Muscle of leg (tissue), 16 donors: ENCODE measurements at places on chromosomes 12 and 14. TPM values are rescaled to one million over a fixed set of nuclear protein-coding genes. Genes with fewer than 3 reads are reported as not detected.

Gene KRT71
- not detected for polyA plus RNA-seq

DNA sequence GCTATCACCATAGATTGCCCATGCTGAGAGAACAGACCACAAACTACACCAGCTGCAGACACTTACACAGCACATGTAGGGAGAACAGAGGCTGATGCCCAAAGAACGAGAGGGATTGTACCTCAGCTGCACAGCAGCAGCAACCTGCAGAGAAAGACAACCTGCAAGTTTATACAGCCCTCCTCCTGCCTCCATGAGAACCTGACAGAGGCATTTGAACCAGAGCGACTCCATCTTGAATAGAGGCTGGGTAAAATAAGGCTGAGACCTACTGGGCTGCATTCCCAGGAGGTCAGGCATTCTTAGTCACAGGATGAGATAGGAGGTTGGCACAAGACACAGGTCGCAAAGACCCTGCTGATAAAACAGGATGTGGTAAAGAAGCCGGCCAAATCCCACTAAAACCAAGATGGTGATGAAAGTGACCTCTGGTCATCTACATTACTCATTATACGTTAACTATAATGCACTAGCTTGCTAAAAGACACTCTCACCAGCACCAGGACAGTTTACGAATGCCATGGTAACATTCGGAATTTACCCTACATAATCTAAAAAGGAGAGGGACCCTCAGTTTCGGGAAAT, 262.4 kb upstream of the HMGA2 start:
- no peak overlapping the region for H3K27ac ChIP-seq
- DNase-seq = no peak
- H3K4me3 ChIP-seq = no peak overlapping the region
- no peaks in the 10 kb centered on the region for H3K36me3 ChIP-seq
- H3K4me1 ChIP-seq = peaks cover 7% of the 10 kb centered on the region
- no peaks in the 10 kb centered on the region for H3K27me3 ChIP-seq

DNA sequence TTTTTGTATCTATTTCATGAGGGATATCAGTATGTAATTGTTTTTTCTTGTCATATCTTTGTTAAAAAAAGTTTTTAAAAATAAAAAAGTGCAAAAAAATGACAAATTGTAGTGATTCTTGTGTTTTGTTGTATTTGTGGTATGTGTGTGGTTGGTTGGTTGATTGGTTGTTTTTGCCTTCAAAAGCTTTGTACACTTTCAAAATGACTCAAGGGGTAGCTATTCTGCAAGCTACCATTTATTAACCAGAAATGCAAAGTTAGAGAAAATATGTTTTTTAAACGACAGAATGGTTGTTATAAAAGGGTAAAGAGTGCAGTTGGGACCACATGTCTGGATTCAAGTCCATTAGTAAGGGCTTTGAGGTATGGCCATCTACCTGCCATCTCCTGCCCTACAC, 119.3 kb downstream of the SLC35F4 start:
- H3K27me3 ChIP-seq = no peaks in the 10 kb centered on the region
- H3K36me3 ChIP-seq = no peaks in the 10 kb centered on the region
- H3K27ac ChIP-seq = no peak overlapping the region
- no peak for DNase-seq

DNA sequence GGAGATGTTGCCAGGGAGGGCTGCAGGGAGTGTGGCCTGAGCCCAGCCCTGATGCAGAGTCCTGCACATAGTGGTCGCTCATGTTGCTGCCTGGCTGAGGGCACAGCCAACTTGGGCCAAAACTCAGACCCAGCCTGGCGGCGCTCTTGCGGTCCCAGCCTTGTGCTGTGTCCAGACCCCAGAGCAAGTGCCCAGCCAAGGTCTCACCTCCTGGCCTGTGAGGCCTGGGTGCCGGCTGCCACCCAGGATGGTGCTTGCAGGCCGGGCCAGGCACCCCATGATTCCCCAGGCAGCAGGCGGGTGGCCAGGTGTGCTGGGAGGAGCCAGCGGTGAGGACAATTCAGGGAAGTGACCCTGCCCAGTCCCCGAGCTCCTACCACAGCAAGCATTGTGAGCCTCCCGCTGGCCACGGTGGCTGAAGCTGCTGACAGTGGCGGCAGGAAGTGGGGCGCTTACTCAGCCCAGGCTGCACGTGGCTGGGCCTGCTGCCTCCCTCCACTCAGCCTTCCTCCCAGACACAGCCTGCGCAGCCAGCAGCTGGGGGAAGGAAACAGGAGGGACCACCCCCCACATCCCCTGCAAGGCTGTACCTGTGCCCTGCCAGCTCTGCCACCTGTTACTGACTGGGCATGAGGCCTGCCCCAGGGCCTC, 17.7 kb upstream of the PGF start:
- H3K36me3 ChIP-seq = no peaks in the 10 kb centered on the region
- H3K27me3 ChIP-seq = no peaks in the 10 kb centered on the region
- H3K4me3 ChIP-seq = no peak overlapping the region

- peak; percentile 51 for DNase-seq
- no peaks in the 10 kb centered on the region for H3K36me3 ChIP-seq
- H3K4me1 ChIP-seq = peaks cover 16% of the 10 kb centered on the region
- H3K27me3 ChIP-seq = no peaks in the 10 kb centered on the region
- H3K27ac ChIP-seq = no peak overlapping the region
Observed at GRCh38 chr12:93247313-93247991, 130.3 kb upstream of the NUDT4 start.

GRCh38 chr14:20687362-20688166, 1.0 kb upstream of the ANG start:
- no peak for DNase-seq
- no peak overlapping the region for H3K27ac ChIP-seq
- H3K4me1 ChIP-seq = peaks cover 2% of the 10 kb centered on the region

DNA sequence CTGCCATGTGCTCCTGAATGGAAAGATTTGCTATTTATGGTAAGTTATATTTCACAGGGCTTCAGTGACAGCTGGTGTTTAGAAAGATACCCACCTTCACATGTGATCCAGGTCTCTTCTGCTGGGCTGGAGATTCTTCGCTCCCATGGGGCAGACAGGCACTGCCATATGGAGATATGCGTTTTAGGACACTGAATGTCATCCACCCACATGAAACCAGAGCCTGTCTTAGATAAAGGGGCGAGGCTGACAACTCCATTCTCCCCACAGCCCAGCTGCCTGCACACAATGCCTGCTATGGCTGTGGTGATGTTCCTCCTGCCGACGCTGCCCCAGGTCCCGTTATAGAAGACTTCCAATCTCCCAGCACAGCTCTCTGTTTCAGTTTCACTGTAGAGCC, 69.4 kb downstream of the ACSM4 start:
- no peak overlapping the region for H3K27ac ChIP-seq
- H3K4me1 ChIP-seq = peaks cover 3% of the 10 kb centered on the region
- H3K4me3 ChIP-seq = no peak overlapping the region
- no peaks in the 10 kb centered on the region for H3K27me3 ChIP-seq
- peak; percentile 15 for DNase-seq
- H3K36me3 ChIP-seq = no peaks in the 10 kb centered on the region

DNA sequence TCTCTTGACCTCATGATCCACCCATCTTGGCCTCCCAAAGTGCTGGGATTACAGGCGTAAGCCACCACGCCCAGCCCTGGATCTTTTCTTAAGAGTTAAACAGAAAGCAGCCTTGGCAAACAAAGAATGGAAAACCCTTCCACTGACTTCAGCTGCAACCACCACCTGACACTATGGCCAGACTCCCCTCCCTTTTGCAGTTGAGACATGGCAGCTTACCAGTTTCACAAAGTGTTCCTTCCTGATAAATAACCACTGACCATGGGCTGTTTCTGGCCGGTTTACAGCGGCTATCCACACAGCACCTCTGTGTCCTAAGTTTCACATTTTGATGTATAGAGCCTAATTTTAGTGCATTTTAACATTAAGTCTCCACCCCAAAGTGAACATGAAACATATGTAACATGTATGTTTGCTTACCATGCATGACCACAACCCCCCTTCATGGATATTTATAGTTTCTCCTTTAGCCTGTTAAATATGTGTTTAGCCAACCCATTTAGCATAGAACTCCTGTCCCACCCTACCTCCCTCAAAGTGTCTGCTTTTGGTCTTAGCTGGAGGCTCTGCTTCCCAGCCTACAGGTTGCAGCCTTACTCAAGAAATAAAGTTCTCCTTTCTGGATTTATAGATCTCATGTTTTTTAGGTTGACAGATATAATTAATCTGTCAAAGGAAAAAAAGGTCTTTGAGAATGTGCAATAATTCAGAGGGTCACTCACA, 32.7 kb upstream of the RAB21 start:
- no peak overlapping the region for H3K27ac ChIP-seq
- DNase-seq = no peak
- H3K4me3 ChIP-seq = no peak overlapping the region
- no peaks in the 10 kb centered on the region for H3K4me1 ChIP-seq

DNA sequence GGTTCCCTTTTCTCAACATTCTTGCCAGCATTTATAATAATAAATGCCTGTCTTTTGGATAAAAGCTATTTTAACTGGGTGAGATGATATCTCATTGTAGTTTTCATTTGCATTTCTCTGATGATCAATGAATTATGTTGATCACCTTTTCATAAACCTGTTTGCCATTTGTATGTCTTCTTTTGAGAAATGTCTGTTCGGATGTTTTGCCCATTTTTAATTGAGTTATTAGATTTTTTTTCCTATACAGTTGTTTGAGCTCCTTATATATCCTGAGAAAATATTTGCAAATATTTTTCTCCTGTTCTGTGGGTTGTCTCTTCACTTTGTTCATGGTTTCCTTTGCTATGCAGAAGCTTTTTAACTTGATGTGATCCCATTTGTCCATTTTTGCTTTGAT, 8.1 kb upstream of the LIMA1 start:
- no peak overlapping the region for H3K27ac ChIP-seq
- no peaks in the 10 kb centered on the region for H3K36me3 ChIP-seq
- H3K27me3 ChIP-seq = no peaks in the 10 kb centered on the region
- H3K4me3 ChIP-seq = no peak overlapping the region
- no peaks in the 10 kb centered on the region for H3K4me1 ChIP-seq

DNA sequence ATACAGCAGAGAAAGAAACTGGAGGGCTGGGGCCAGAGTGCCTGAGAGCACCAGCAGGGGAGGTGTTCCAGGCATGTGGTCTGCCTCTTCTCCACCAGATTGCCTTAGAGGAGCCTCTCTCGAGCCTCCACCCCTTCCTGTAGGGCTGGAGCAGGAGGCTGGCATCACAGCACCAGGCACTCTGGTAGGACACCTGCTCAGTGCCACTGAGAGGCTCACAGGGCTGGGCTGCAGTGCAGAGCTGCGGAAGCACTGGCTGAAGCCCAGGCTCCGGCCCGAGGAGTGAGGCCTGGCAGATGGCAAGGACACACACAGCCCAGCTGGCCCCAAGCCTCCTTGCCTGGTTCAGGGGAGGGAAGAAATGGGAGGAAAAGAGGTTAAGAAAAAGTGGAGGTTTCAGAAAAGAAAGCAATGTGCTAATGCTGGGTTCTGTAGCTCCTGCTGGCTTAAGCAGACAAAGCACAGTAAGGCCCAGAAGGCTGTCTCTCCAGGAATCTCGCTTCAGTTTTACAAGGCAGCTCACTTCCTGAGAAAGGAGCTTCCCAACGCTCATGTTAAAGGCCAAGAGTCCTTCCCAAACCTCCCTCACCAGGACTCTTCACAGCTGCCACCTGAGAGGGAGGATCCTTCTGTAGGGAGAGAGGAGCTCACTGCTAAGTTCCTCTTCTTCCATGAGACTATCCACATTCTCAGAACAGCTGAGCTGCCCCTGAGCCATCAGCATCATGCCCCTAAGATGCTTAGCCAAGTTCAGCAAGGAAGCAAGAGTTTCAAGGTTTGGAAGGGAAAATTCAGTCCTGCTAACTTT, 23.8 kb downstream of the SPTB start:
- no peak overlapping the region for H3K4me3 ChIP-seq
- H3K27me3 ChIP-seq = peaks cover 2% of the 10 kb centered on the region
- peaks cover 27% of the 10 kb centered on the region for H3K4me1 ChIP-seq
- DNase-seq = peak; percentile 27
- H3K27ac ChIP-seq = peak overlapping the region; percentile 64

DNA sequence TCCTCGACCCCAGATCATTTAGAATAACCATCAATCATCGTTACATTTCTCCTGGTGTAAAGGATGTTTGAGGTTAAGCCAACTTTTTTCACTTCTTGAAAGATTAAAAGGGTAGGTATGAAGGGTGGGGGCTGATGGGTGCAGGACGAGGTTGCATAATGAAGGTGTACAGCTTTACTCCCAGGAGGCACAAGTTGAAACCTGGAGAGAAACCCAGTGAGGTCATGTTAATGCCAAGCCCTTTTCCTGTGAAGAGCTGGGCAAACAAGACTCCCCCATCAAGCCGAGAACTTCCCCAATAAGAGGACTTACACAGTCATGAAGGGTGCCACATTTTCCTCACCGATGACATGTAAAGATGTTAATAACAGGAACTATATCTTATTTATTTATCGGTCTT, 84.3 kb downstream of the FZD10 start:
- no peak overlapping the region for H3K4me3 ChIP-seq
- DNase-seq = no peak
- no peaks in the 10 kb centered on the region for H3K36me3 ChIP-seq
- no peak overlapping the region for H3K27ac ChIP-seq

- H3K4me1 ChIP-seq = peaks cover 9% of the 10 kb centered on the region
- no peaks in the 10 kb centered on the region for H3K36me3 ChIP-seq
- H3K4me3 ChIP-seq = no peak overlapping the region
- peak; percentile 77 for DNase-seq
- H3K27me3 ChIP-seq = no peaks in the 10 kb centered on the region
Observed at GRCh38 chr12:5716201-5716600, 228.9 kb downstream of the ANO2 start.

- H3K36me3 ChIP-seq = no peaks in the 10 kb centered on the region
- peaks cover 48% of the 10 kb centered on the region for H3K4me1 ChIP-seq
- DNase-seq = no peak
- peak overlapping the region; percentile 69 for H3K27ac ChIP-seq
- no peaks in the 10 kb centered on the region for H3K27me3 ChIP-seq
Observed at GRCh38 chr14:61562321-61563161, 132.8 kb upstream of the HIF1A start.
